ENCODE measurements at places on chromosomes 5 and 9.

- no peak for DNase-seq
Measured at GRCh38 chr9:134944916-134945315, 27.2 kb upstream of the FCN1 start.

GRCh38 chr9:133080161-133080560 lies 18.4 kb downstream of the CEL start:
- DNase-seq, result no peak

- DNase-seq, result no peak
Measured at GRCh38 chr5:93145019-93145418, 436.0 kb downstream of the NR2F1-AS1 start.

DNA sequence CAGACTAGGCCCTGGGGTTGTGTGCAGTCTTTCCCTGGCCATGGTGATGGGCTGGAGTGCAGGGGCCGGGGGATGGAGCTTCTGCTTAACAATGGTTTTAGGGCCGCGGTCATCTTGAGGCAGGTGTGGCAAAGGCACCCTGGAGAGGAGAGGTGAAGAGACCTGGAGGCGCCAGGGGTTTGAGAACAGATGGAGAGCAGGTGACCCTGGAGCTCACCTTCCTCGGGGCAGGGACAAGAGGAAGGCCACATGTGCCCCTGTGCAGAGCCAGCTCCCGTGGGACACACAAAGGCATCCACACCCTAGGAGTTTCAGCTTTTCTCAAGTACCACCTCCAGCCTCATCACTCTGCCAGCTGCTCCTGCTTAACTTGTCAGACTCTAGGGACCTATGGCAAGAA lies 46.4 kb upstream of the SH3GL2 start:
- no peak for DNase-seq

DNA sequence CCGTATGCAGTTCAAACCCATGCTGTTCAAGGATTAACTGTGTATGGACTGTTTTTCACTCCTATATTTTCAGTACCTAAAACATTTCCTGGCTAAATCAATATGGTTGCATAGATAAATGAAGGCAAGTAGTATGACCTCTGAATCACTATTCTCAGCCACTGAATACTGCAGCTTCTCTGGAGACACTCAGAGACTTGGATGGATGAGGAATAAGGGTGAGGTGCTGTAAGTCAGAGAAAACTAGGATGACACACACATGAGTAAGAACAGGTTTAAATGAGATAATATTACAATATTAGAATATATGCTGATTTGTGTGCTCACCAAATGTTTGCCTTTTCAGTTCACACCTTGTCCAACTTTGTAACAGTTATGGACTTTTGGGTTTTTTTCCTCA lies 26.0 kb upstream of the ANXA1 start:
- no peak for DNase-seq

Measured in stimulated activated CD4-positive, alpha-beta T cell treated with anti-CD3 and anti-CD28 coated beads, Interleukin-1b, Interleukin-23, amount 100 ng/mL, for 1 hour (primary cell).